ENCODE measurements at places on chromosomes 13 and 19. TPM values are rescaled to one million over a fixed set of nuclear protein-coding genes. Genes with fewer than 3 reads are reported as not detected.

GRIN2D gene
- 0.33 TPM for total RNA-seq

FOXO1 gene
- total RNA-seq: 32.7 TPM

C5AR2 gene
- total RNA-seq: 1.1 TPM

LGALS14 gene
- total RNA-seq: not detected

EDNRB gene
- 52.1 TPM for total RNA-seq

PTH2 gene
- not detected for total RNA-seq

ENOX1 gene
- 2.4 TPM for total RNA-seq

TNNT1 gene
- total RNA-seq: 46.5 TPM

PLIN4 gene
- 156 TPM for total RNA-seq

ATCAY gene
- not detected for total RNA-seq

OSCAR gene
- 2.4 TPM for total RNA-seq

ZNF708 gene
- 3.6 TPM for total RNA-seq

SIGLEC10 gene
- total RNA-seq: 0.22 TPM

ZNF439 gene
- 4.6 TPM for total RNA-seq

CEACAM8 gene
- total RNA-seq: not detected

BEST2 gene
- total RNA-seq: not detected

IER2 gene
- total RNA-seq: 139 TPM

SLC15A1 gene
- not detected for total RNA-seq

HPN gene
- 2.5 TPM for total RNA-seq

DHPS gene
- total RNA-seq: 59.8 TPM

GJA3 gene
- 3.2 TPM for total RNA-seq

MEDAG gene
- total RNA-seq: 42.4 TPM

ZNF98 gene
- total RNA-seq: 1.6 TPM

ATP8B3 gene
- 0.74 TPM for total RNA-seq

ZNF714 gene
- total RNA-seq: 1.4 TPM

IZUMO2 gene
- total RNA-seq: not detected

KLK12 gene
- not detected for total RNA-seq

SCEL gene
- 0.35 TPM for total RNA-seq

COL4A1 gene
- total RNA-seq: 201 TPM

TEX26 gene
- total RNA-seq: not detected

SIAH3 gene
- not detected for total RNA-seq

LCP1 gene
- total RNA-seq: 31.7 TPM

FXYD3 gene
- total RNA-seq: 1.6 TPM

GPC5 gene
- 0.83 TPM for total RNA-seq

UPF1 gene
- 61.5 TPM for total RNA-seq

PRPF31 gene
- total RNA-seq: 26.1 TPM

FKBP8 gene
- total RNA-seq: 345 TPM

ZNF880 gene
- 19.6 TPM for total RNA-seq

FCGBP gene
- total RNA-seq: 45.5 TPM

SAMD4B gene
- 48.5 TPM for total RNA-seq

COL4A2 gene
- total RNA-seq: 141 TPM

RB1 gene
- 27.1 TPM for total RNA-seq

SPPL2B gene
- total RNA-seq: 19.8 TPM

CEP89 gene
- 4.6 TPM for total RNA-seq

PROZ gene
- total RNA-seq: not detected

ZNF254 gene
- 9.1 TPM for total RNA-seq

TRAPPC2B gene
- 23.1 TPM for total RNA-seq

PTPRH gene
- total RNA-seq: 1.3 TPM

GPALPP1 gene
- 14.6 TPM for total RNA-seq

LINGO3 gene
- not detected for total RNA-seq

FREM2 gene
- not detected for total RNA-seq

SLITRK1 gene
- not detected for total RNA-seq

CERS1 gene
- 1.6 TPM for total RNA-seq

GPR12 gene
- total RNA-seq: not detected
